Glutamatergic neuron (in vitro differentiated cells): ENCODE measurements at places on chromosomes 4 and X.

GRCh38 chrX:22689290-22689689 lies 310.5 kb upstream of the DDX53 start:
- no peak for DNase-seq

GRCh38 chrX:118272242-118272641 lies 73.7 kb upstream of the WDR44 start:
- no peak for DNase-seq

GRCh38 chr4:151677193-151677592 lies 83.6 kb downstream of the GATB start:
- DNase-seq, result no peak

DNA sequence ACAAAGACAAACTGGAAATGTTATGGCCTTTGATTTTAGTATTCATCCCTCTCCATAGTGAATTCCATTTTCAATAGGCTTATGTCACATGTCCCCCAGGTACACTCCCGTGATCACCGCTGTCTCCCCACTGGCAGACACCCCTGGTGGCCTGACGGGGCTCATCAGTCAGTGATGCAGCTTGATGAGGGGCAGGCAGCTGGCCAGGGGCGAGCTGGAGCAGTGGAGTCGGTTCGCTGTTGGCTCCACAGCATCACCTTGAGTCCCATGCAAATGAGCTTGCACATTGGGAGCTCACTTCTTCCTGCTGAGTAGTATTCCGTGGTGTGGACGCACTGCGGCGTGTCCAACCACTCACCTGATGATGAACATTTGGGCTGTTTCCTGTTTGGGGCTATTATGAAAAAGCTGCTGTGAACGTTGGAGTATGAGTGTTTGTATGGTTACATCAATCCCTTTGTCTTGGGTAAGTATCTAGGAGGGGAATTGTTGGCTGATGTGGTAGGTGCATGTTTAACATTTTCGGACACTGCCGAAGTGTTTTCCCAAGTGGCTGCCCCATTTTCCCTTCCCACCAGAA lies 5.2 kb downstream of the TREX2 start:
- no peak for DNase-seq

DNA sequence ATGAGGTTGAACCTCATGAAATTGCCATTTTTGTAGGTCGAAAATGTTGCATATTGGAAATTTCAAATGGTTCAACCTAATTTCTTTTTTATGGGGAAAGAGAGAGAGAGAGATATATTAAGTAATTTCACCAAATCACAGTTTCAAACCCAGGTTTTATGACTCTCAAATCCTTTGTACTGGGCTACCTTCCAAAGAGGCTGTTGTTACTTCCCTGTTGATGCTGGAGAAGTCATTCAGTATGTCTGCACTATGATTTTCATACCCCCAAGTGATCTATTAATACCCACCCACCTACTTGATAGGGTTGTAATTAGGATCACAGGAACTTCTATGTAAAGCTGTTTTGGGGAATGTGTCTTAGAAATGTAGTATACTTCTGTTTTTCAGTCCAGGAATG lies 109.9 kb downstream of the ZNF330 start:
- no peak for DNase-seq

- no peak for DNase-seq
Measured at GRCh38 chr4:170671171-170671570, 581.4 kb upstream of the AADAT start.

DNA sequence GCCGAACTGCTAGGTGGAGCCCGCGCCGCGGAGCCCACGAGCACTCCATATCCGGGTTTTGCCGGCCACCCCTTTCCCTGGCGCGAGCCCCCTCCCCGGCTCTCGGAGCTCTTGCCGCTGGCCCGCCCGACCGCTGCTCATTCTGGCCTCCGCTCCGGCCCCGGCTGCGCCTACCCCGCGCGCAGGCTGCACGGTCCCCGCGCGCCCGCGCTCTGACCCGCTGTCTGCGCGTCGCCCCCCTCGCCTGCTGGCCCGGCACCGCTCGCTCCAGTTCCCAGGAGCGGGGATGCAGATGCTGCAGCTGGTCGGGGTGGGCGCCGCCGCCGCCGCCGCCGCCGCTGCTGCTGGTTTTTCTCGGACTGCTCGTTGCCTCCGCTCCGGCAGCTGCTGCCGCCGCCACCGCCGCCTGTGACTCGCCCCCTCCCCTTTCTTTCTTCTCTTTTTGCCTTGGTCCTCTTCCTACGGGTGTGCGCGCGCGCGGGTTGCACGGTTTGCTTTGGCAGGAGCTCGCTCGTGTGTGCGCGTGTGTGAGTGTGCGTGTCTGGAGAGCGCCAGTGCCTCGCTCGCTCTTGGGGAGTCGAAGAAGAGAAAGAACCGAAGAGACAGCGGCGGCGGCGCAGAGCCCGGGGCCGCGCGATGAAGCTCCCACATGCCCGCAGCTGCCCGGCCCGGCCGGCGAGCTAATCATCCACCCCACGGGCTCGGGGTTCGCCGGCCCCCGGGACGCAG lies at the start of gene ADGRL3:
ADGRL3 (plus strand) TSS at position 140 of the 729 bp plus-strand sequence.
- peak; percentile 92 for DNase-seq

GRCh38 chr4:78624048-78624447 lies 72.5 kb downstream of the ANXA3 start:
- no peak for DNase-seq

GRCh38 chrX:78693012-78693411 lies 33.9 kb upstream of the RTL3 start:
- DNase-seq, result no peak

GRCh38 chrX:121504153-121504552 lies 456.7 kb downstream of the GLUD2 start:
- no peak for DNase-seq

DNA sequence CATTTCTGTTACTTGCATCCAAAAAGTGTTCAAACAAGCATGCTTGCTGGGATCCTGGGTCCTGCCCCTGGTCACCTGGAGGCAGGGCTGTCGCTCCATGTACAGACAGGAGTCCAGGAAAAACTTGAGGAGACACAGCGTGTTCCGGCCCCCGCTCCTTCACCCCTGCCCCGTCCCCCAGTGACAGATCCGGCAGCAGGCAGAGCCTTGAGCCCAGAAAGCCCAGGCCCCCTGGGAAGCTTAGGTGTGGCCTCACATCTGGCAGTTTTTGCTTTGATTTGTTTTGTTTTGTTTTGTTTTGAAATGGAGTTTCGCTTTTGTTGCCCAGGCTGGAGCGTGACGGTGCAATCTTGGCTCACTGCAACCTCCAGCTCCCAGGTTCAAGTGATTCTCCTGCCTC lies 67.0 kb downstream of the TRMT44 start:
- DNase-seq, result no peak

DNA sequence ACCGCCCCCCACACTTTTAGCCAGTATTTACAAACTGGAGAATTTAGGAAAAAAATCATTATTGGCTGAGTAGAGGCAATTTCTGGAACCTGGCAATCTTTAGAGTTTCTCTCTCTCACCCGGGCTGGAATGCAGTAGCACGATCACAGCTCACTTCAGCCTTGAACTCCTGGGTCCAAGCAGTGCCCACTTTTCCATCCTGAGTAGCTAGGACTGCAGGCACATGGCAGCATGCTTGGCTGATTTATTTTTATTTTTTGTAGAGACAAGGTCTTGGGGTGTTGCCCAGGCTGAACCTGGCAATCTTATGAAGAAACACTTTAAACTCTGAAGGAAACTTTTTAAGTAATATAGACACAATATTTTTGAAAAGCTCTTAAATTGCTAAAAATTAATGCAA lies 120.1 kb downstream of the AFF1 start:
- DNase-seq, result no peak

GRCh38 chr4:13733817-13734216 lies 106.3 kb upstream of the BOD1L1 start:
- DNase-seq, result no peak

GRCh38 chr4:184734758-184735157 lies 862 bp upstream of the CENPU start:
- no peak for DNase-seq

- no peak for DNase-seq
Measured at GRCh38 chr4:8731364-8731763, 138.8 kb downstream of the CPZ start.

DNA sequence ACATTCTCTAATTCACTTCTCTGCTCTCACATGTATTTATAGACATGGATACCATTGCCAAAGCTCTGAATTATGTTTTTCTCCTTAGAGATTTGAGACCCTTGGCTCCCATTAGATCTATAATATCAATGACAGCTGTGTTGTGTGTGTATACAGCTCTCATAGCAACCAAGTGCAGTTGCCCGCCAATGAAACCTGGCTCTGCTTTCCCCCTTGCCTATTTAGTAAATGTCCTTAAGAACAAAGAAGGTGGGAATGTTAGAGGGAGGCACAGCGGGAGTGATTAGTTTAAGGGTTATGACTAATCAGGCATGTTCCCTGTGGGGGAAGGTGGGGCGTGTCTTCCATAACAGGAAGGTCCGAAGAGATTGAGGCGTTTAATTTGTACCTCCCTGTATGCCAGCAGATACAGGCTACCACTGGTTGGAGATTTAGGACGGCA lies 100.5 kb upstream of the TBC1D9 start:
- no peak for DNase-seq

GRCh38 chr4:64360664-64361398 lies 48.4 kb downstream of the TECRL start:
- DNase-seq, result no peak

DNA sequence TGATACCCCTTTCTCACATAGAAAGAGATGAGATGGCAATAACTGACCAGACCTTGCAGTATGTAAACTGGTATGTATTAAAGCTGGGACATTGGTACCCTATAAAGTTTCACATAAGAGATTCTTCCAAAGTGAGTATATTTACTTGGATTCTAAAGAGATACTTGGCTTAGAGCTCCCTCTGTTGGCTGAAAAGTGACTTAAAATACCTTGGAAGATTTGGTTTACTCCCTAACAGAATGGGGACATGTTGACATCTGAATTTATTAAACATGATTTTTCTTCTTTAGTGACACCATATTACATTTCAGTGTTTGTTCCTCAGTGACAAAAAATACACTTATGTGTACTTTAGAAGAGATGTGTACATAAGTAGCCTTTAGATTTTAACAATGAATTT lies 47.9 kb upstream of the RGN start:
- DNase-seq, result no peak

DNA sequence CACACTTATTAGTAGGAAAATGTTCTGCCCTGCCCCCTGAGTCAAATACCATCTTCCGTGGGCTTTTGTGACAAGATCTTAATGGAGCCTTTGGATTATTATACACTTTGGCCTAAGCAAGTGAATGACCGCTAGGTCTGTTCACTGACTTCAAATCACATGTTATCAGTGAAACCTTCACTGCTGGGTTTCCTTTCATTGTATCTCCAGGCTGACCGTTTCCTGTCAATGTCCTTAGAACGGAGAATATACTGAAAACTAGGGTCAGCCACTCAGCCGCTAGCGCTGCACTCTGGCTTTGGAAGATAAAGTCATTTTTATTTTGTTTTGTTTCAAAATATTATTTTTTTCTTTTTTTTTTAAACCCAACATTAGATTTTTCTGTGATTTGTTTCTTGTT lies 107.0 kb upstream of the TLL1 start:
- no peak for DNase-seq

DNA sequence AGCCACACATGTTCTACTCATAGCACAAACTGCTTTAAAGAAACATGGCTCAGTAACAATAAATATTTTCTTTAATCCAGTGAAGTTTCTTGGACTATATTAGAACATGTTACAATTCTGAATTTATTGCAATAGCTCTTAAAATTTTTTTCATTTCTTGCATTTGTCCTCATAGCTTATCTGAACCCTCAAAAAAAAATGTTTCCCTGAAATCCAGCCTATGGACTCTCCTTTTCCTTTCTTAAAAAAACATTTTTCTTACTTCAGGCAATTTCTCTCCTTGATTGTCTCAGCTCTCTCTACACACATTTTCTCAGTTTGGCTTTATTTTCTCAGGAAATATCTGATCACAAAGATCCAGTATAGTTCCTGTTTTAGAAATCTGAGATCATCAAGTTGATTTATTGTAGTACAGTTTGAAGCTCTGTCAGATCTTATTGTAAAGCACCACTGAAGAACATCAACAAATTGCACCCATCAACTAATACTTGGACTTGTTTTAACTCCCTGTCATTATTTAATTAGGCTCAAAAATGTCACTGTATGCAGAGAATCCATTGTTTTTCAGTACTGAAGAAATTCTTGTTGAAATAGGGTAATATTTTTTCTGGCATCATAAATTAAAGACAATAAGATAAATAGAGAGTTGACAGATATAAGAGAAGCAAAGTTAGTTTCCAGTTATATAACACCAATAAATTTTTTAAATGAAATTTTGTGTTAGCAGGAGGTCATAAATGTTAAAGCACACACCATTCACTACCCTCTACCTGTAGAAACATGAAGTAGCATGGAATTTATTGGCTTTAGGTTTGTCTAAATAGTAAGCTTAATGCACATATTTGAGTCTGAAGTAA lies 317.7 kb downstream of the ARHGAP24 start:
- DNase-seq, result no peak

DNA sequence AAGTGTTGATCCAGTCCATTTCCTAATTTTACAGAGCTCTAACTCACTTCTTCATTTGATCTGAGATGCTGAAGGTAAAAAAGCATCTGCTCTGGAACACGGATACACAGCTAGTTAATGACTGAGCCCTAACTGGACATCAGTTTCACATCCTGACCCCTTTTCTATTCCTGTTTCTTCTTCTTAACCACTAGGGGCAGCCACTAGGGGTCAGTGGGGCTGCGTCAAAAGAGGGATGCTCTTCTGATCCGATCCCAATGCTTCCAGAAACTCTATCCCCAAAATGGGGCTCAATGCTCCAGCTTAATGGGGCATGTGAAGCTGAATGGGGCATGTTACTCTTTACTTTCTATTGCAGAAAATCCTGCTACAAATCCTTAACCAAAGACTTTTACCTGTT lies 33.4 kb upstream of the PHKA2 start:
- peak; percentile 28 for DNase-seq

GRCh38 chrX:134797390-134797700 lies 139.1 kb upstream of the PLAC1 start:
- no peak for DNase-seq

DNA sequence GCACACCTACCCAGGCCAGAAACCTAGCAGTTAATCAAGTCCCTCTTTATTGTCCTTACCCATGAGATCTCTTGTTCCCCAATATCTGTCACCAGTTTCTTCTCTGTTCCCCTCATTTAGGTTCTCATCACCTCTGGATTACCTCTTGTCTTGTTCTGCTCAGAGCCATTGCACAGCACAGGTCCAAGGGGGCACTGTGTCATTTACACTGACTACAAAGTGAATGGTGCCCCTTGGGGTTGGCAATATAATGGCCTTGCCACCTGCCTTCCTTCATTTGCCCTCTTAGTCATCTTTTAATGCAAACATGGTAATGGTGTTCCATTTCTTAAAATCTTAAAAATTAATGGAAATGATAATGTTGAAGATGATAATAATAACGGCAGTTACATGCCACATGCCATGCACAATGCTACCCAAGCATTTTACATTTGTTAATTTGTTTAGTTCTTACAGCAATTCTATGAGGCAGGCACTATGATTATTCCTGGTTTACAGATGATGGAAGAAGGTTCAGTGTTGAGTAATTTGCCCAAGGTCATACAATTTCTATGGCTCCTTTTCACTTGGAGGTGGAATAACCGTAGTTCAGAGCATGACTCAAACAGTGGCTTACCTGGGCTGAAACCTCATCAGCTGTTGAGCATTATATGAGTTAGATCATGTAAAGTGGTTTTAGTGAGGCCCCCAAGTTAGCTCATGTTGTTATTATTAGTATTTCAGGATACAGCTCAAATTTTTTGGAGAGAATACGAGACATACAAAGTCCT lies 117.9 kb downstream of the RASL11B start:
- DNase-seq, result no peak
